ENCODE measurements at places on chromosomes 1 and 21.

- no peak for DNase-seq
Observed at GRCh38 chr1:226394462-226394861, 13.4 kb downstream of the PARP1 start.

DNA sequence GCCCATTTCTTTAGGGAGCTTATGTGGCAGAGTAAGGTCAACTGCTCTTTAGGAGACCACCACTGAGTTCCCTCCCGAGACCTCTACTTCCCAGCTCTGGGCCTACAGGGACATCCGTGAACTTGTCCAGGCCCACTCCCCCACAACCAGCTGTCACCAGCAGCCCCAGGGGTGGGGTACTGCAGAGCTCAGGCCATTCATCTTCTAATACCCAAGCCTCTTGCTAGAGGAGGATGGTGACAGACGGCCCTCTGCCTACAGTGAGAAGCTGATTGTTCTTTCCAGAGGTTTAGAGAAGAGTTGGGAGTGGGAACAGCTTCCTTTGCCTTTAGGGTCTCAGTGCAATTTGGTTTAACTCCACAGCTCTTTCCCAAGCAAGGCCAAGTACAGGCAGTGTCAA is 33.2 kb upstream of the ARTN start:
- no peak for DNase-seq

DNA sequence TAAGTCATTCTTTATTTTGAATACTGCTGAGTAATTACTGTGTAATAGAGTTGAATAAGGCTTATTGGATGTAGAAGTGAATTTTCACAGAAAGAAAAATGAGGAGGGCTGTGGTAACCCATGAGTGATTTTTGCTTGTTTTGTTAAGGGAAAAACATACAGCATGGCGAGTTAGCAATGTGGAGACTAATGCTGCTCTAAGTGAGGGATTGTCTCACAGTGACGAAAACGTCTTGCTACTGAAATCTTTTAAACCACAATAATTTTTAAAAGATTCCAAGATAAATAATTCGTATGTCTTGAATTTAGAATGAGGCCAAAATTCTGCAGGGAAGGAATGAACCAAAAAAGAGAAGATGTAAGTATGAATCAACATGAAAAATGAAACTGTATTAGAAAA is 16.2 kb upstream of the PLA2G4A start:
- DNase-seq, result no peak

DNA sequence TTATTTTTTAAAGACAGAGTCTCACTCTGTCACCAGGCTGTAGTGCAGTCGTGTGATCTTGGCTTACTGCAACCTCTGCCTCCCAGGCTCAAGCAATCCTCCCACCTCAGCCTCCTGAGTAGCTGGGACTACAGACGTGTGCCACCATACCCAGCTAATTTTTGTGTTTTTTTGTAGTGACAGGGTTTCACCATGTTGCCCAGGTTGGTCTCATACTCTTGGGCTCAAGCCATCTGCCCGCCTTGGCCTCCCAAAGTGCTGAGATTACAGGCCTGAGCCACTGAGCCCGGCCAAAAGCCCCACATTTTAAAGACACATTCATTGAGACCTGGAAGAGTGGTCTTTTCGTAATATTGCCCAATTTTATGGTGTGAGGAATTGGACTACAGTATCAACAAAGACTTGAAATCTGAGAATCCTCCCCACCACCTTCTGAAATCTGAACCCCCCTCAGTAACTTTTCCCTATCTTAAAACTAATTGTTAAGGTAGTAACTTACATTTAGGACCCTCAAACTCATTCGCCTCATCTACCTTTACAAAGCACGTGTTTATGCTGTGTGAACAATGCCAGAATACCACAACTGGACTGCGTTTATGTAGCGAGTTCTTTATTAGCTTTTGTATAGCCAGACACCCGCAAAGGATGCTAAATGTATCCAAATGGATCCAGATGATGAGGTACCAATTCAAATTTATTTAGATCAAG is 2.7 kb downstream of the ERRFI1 start:
- no peak for DNase-seq

GRCh38 chr1:201649761-201650622 is 111.1 kb downstream of the NAV1 start:
- no peak for DNase-seq

- DNase-seq, result no peak
Observed at GRCh38 chr1:58983633-58984245, 199.9 kb upstream of the JUN start.

DNA sequence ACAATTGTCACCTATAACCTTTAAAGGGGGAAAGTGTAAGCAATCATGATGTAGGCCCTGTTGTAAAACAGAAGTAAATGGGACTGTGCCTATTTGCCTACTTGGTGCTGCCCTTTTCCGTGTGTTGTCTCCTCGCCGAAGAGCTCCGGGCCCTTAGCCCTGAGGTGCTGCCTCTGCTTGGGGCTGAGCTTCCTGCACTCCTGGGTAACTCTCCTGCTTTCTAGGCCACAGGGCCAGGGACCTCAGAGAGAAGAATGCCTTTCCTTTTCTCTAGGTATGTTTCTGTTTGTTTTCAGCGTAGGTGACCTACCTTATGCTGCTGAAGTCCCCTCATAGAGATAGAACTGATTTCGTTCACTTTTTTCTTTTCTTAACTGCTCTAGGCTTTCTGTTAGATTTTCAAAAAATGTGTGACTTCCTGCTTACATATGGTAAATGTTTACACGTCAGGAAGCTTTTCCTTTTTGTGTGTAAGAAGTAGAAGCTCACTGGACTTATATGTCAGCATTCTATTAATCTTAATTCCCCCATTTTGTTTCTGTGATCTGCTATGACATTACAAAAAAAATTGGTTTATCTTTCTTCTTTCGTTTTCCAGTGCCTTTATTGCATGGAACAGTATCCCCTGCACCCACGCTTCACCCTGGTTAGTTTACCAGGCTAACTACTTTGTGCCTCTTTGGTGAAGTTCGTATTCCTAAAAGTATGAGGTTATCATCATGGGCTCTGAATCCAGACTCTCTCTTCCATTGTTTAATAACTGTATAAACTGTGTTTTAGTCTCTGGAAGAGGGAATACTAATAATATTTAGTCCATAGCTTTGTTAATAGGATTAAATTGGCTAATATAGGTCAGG is 61.7 kb downstream of the ITSN1 start:
- no peak for DNase-seq

- no peak for DNase-seq
Observed at GRCh38 chr1:24720152-24720551, 25.1 kb upstream of the CLIC4 start.

DNA sequence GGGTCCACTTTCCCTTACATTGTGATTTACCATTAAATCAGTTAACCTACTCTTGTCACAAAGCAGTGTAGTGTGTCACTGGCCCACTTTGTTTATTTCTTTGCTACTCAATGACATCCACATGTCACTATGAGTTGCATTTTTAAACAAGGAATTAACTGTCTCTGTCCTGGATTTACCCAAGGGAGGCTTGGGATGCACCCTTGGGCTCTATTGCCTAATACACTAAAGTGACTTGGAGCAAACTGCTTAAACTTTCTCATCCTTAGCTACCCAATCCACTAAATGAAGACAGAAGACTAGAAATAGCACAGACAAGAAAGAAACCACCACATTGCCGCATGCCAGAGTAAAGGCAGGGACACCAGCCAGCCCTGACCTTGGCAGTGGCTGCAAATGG is 136.2 kb upstream of the TIAM1 start:
- no peak for DNase-seq

- no peak for DNase-seq
Observed at GRCh38 chr1:150536836-150537731, 12.1 kb upstream of the ADAMTSL4 start.

DNA sequence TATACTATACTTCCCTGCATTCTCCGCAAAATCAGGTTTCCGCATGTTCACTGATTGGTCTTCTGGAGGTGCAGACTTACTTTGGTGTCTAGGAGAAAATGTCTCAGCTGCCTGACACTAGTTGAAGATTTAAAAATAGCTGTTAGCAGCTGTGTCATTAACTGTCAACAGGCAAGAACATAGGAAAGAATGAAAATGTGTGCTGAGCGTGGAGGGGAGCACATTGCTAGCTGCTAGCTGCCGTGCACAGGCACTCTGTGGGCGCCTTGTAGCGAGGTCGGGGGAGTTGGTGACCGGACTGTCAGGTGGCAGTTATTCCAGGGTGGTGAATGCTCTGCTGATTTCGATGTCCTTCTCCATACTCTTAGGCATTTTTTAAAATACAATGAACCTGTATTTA is 5.2 kb downstream of the FAAH start:
- DNase-seq, result no peak

DNA sequence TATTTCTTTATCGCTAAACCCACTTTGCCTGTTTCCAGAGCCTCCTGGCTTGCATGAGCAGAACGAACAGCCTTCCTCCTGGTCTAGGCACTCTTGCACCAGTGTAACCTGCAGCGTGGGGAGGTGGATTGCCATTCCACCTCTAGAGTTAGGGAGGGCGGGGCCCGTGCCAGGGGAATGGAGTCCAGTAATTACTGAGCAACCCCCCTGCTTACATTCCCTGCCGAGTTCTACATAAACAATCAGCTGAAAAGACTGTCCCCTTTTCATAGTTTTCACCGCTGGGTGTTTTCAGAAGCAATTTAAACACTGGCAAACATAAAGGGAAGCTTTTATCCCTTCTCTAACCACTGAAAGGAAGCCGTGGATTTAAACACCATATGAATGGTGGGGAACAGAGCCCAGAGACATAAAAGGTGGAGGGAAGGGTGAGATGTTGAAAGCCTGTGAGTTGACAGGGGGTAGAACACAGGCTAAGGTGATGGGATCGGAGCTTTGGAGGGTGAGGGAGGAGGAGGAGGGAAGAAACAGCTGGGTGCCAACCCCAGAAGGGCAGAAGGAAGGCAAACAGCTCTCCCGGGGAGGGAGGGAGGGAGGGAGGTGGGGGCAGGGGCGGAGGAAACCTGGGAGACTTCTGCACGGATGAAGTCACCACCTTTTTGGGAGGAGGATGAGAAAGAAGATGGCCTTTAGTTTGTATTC is 68.0 kb upstream of the WDR26 start:
- peak; percentile 96 for DNase-seq

DNA sequence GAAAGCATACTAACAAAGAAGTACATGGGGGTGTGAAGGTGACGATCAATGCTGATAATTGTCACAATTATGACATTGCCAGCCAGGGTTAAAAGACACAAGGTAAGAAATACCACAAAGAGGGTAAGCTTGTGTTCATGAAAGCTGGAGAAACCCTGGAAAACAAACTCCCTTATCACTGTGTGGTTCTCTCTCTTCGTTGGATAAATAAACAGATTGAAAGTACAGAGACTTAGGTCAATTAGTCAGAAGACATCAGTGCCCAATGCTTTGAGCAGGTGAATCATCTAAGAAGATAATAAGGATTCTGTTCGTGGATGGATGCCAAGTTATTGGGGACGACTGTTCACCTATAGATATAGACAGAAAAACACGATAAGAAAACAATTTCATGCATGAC is 22.4 kb upstream of the FCER1A start:
- DNase-seq, result no peak

- DNase-seq, result no peak
Observed at GRCh38 chr1:216210081-216210480, 213.2 kb downstream of the USH2A start.

DNA sequence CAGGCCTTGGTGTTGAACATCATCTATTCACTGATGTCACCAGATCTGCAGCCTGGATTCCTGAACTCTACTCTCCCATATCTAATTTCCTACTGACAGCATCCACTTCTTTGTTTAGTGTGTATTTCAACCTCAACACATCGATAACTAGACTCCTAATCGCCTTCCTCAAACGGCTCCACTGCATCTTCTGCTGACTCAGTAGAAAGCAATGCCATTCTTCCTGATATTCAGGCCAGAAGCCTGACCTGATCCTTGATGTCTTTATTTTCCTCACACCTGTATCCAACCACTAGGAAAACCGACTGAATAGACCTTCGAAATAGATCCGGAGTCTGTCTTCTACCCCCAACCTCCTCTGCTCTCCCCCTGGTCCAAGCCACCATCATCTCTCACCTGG is 466.9 kb downstream of the PCP4 start:
- DNase-seq, result no peak

DNA sequence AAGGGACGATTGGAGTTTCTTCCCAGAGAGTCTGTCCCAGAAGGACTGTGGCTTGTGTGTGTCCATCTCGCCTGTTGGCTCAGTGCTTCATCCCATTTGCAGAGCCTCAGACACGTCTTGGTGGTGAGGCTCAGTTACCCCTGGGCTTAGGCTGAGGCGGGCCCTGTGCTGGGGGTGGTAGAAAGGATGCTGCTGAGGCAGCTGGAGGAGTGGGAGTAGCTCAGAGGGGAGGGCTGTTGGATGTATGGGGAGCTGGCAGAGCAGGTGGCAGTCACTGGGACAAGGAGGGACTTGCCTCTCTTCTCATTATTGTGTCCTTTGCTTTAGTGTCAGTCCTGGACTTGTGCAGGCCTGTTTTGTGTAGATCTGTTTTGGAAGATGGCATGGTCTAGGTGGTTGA is 7.3 kb upstream of the MIIP start:
- DNase-seq, result no peak

DNA sequence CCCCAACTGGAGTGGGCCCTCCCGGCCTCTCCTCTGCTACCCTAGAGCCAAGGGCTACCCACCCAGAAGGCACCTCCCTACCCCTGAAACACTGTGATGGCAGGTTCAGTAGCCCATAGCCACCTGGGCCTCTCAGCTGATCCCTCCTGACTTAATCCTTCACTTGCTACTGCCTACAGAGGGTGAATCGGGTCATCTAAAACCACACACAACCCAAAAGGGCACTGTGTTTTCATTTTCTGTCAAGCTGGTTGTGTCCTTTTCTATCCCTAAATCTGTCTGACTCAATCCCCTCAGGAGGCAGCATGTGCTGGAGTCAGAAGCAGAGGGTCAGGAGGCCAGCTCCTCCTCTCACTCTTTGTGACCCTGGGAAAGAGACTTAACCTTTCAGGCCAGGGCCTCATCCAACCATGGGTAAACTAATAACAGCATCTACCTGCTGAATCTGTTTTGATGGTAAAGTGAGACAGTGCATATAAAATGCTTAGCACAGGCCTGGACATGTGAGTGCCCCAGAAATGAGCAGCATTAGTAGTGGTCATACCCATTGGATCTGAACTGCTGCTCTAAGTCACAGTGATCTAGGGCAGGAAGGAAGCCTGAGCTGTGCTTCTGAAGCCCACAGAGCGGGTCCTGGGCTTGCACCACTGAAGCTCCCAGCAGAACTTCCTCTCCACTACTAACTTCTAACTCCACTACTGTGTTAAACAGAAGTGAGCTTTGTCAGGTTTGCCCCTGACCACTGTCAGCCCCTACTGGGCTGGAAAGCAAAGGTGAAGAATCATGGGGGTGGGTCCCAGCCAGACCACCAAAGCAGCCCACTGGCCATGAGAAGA is 11.0 kb downstream of the PMVK start:
- DNase-seq, result no peak

GRCh38 chr1:168689726-168690602 is 39.0 kb downstream of the DPT start:
- no peak for DNase-seq

DNA sequence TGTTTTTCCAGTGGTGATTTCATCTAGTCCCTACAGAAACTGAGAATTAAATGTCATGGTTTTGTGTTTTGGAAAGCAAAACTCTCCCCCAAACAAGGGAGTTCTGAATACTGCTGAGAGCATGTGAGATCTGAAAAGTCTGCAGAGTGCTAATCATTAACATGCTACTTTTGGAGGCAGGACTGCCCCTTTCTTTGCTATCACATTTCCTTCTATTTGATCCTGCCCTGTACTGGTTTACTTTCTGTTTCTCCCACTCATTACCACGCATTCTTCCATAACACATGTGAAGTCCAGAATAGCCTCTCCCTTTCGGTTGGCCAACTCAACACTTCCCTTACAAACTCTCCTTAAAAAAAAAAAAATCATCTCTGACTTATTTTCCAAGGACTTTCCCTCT is 63.6 kb downstream of the GADD45A start:
- DNase-seq, result no peak

- DNase-seq, result no peak
Observed at GRCh38 chr1:231527586-231528171, 790 bp upstream of the TSNAX start.

Measured in HAP-1 (cell line).